Stimulated activated CD4-positive, alpha-beta T cell treated with anti-CD3 and anti-CD28 coated beads, Interleukin-1b, Interleukin-23, amount 100 ng/mL, for 1 hour (primary cell): ENCODE measurements at places on chromosomes 4 and X.

DNA sequence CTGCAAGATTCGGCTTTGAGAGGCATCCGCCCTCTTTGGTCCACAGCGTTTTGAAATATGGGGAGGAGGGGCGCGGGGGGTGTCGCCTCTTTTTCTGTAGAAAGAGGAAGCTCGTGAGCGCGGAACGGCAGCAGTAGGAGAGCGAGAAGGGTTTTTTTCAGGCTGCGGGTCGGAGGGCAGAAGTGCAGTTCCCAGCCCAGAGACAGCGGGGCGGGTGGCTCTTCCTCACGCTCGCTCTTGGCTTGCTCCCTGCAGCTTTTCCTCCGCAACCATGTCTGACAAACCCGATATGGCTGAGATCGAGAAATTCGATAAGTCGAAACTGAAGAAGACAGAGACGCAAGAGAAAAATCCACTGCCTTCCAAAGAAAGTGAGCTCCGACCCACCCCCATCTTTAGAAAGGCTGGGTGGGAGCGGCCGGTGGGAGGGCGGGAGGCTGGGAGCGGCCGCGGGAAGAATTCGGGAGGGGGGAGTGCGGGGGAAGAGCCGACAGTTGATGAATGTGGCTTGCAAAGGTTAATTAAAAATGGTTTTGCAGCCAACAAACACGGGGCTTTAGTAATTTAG, 1.2 kb downstream of the TMSB4X start:
- DNase-seq = no peak

GRCh38 chr4:41559940-41560516, 22.1 kb downstream of the LIMCH1 start:
- no peak for DNase-seq

DNA sequence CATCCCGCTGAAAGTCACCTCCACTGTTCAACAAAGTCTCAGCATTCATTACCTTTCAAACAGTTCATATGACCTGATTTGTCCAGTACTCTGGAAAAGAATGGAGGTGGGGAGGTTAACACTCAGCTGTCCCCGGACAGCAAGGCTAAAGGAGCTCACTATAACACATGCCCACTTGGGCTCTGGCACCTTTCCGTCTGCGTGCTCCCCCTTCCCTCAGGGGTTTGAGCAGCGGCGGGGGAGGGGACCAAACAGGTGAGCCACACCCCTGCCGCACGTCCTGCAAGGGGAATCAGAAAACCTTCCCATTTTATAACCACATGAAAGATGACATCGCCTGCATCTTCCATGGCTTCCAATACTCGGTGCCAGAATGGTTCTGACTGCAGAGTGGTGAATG, 39.9 kb upstream of the NFXL1 start:
- no peak for DNase-seq

- DNase-seq = no peak
Observed at GRCh38 chr4:176478076-176478475, 158.3 kb downstream of the SPCS3 start.

DNA sequence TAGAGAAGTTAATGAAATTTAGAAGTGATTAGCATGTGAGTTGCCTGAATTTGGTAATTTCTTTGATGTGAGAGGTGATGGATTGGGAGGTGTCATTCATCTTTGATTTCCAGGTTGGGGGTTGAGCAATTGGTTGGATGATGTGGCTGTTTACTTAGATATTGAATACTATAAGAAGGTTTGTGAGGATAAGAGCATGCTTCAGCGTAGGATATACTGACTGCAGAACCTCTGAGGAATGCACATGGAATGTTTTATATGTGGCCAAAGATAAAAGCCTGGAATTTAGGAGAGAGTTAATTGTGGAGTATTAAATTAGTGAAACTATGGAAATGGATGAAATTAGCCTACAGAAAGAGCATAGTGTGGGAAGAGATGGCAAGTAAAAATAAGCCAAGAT, 165.4 kb upstream of the MAD2L1 start:
- no peak for DNase-seq

DNA sequence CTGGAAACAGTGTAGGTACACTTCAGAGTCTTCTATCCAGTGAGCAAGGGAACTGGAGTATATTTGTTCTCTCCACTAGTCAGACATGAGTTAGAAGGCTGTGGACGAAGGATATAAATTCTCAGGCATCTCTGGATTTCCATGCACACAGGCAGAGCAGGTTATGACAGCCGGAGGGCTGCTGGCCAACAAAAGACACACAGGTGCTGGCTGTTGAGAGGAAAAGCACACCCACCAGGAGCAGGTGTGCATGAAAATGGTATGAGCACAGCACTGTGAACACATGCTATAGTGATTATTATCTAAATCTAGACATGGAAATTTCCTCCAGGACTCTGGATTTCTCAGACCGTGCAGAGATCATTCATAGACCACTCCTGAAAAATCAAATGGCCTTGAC, 444.7 kb upstream of the RPS6KA3 start:
- no peak for DNase-seq

DNA sequence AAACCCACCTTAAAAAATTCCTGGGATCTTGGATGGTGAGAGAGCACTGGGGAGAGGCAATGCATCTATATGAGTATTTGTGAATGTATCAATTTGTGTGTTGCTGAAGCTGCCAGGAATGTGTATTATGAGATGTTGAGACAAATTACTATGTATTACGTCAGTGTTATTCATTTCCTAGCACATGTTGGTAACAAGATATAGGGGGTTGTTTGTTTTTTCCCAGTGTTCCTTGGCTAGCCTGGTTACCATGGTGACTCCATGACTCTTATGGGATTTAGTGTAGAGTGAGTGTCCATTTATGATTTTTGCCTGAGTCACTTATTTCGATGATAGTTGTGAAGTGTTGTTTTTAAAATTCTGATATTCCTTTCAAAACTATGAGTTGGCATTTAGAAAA, 65.6 kb downstream of the RAB40A start:
- no peak for DNase-seq

DNA sequence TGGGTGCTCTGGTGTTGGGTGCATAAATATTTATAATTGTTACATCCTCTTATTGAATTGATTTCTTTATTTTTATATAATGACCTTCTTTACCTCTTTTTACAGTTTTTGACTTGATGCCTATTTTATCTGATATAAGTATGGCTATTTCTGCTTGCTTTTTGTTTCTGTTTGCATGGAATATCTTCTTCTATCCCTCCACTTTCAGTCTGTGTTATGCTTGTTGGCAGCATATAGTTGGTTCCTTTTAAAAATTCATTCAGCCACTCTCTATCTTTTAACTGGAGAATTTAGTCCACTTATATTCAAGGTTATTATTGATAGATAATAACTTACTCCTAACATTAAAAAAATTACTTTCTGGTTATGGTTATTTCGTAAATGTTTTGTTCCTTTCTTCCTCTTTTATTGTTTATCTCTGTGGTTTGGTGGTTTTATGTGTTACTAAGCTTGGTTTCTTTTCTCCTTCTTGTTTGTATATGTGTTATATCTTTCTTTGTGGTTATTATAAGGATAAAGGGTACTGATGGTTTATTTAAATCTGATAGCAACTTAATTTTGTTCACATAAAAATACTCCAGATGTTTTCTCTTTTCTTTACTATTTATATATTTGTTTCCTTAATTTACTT, 69.5 kb downstream of the IL15 start:
- DNase-seq = no peak

DNA sequence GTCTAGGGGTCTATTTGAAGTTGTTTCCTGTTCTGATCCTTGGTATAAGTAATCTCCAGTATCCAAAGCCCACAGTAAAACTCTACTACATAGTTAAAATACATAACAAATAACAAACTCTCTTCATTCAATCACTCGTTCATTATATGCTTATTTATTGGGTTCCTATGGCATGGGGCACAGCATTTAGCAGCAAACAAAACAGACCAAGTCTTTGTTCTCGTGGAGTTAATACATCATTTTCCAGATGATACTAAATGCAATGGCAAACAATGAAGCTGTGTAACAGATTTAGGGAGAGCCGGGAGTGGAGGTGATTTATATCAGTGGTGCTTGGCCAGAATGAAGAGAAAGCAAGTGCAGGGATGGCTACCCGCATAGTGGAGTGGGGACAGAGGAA, 36.6 kb upstream of the SPARCL1 start:
- DNase-seq = no peak

- no peak for DNase-seq
Observed at GRCh38 chr4:185859111-185859510, 47.1 kb upstream of the SORBS2 start.

DNA sequence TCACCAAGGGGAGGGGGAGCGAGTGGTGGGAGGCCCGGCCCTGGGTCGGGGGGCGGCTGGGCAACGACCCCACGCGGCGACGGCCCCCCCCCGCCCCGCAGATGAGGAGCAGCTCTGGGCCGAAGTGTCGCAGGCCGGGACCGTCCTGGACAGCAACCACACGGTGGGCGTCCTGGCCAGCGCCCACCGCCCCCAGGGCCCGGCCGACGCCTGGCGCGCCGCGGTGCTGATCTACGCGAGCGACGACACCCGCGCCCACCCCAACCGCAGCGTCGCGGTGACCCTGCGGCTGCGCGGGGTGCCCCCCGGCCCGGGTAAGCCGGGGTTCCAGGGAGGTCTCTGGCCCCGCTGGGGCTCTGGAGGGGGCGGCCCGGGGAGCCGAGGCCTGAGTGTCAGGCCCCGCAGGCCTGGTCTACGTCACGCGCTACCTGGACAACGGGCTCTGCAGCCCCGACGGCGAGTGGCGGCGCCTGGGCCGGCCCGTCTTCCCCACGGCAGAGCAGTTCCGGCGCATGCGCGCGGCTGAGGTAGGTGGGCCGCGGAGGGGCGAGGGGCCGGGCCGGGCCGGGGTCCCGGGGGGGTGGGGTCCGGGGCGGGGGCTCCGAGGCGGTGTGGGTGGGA, 8.7 kb upstream of the FGFRL1 start:
- no peak for DNase-seq

GRCh38 chr4:159229164-159229563, 126.3 kb downstream of the RAPGEF2 start:
- DNase-seq = no peak

- no peak for DNase-seq
Observed at GRCh38 chr4:32243926-32244325, 1523.8 kb downstream of the PCDH7 start.

DNA sequence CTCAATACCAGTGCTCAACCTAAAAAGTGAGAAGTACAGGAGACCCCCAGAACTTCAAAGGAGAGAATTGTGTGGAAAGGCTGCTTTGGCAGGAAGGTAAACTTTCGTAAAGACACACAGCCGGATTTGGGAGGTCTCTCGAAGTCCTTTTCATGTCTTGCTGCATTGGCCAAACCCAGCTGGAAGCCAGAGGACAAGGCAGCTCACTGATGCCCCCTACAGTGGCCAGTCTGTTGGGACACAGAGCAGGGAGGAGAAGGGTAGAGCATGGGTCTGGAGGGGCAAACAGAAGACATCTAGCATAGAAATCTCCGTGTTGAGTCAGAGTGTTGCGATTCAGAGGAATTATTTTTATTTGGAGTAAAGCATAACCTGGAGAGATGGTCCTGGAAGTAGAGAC, 198.9 kb downstream of the ANK2 start:
- no peak for DNase-seq

DNA sequence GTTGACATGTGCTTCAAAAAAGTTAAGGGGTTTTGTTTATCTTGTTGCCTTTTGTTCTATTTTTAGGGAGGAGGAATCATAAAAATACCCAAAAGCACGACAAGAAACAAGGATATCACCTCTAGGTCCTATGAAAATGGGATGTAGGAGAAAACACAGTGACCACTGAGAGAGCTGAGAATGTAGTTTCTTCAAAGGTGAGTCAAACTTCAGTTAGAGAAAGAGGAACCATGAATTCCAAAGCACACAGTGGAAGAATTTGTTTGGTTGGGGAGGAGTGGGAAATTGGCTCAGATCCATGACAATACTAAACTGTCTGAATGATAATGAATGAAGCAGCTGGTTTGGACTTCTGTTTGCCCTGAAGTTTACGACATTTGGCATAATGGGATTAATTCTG, 19.1 kb upstream of the FRYL start:
- DNase-seq = no peak

DNA sequence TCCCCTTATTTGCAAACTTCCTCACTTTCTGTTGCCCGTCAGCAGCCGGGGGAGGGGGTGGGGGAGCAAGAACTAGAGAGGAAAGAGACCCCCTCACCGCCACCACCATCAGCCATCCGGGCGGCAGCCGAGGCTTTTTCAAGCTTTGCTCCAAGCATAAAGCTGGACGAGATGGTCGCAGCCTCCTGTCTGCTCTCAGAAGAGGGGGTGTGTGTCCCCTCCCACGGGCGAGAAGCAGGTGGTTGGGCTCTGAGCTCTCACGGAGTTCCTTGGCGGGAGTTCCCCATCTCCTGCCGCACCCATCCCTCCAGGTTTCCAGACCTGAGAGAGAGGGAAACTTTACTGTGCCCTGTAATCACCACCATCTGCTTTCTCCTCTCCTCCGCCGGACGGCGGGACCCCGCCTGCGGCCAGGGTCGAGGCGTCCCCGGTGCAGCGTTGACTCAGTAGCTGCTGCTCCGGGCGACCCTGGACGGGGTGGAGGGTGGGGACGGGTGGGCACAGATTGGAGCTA, 4.7 kb upstream of the ARX start:
- DNase-seq = no peak

- DNase-seq = no peak
Observed at GRCh38 chr4:81378386-81378785, 93.3 kb downstream of the RASGEF1B start.

GRCh38 chrX:46140272-46140671, 404.9 kb downstream of the ZNF674 start:
- DNase-seq = no peak

GRCh38 chr4:101288365-101289145, 58.8 kb downstream of the PPP3CA start:
- DNase-seq = no peak

GRCh38 chr4:1080432-1080831, 32.9 kb downstream of the RNF212 start:
- no peak for DNase-seq

DNA sequence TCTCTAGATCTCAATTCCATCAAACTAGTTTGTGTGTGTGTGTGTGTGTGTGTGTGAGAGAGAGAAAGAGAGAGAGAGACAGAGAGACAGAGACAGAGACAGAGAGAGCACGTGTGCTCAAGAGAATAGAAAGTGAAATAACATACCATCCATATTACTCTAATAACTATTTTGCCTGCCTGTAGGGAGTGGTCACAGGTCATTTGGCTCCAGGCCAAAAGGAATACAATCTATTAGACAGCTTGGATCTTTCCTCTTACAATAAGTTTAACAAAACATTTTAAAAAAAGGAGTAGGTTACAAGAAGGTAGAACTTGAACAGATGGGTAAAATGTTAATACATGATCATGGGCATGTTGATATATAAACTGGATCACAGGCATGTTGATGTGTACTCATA, 76.2 kb downstream of the COL4A6 start:
- DNase-seq = no peak

- no peak for DNase-seq
Observed at GRCh38 chr4:67019686-67020437, 525.4 kb downstream of the CENPC start.

DNA sequence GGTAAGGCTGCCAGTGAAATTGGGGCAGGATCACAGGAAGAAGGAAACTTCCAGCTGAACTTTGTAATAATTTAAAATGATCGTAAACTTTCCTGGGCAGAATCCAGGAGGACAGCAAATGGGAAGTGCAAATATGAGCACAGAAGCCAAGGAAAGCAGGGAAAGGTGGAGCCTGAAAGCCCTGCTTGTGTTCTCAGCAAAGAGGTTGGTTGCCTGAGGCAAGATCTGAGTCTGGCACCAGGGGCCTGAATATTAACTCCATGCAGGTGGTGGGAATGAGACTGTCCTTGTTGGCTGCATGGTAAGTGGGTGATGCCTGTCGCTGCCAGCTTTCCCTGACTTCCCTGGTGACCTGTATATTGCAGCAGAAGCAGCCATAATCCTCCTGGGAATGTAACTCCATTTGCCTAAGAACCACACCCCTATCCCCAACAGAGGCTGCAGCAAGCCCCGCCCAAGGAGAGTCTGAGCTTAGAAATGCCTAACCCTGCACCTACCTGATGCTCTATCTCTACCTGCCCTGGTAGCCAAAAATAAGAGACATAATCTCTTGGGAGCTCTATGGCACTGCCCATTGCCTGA, 132.0 kb upstream of the HDX start:
- DNase-seq = no peak
